ENCODE measurements at places on chromosomes 13 and 19.
A peak's percentile ranks its signal among the peaks of the same experiment; 100 is the strongest.

DNA sequence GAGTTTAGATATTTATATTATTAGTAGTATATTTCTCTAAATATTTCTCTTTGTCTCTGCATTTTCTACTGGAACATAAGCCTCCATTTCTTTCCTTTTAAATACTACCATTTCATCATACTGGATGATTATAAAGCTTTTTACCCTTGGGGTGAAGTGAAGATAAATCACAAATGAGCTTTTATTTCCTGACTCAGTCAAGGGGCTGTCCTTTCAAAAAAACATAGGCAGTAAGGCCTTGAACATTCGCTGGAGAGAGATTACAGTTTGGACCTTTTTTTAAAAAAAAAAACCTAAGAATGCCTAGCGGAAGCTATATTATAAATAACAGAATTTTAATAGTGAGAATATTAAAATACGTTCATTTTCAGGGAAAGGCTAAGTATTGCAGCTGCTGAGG lies 268.8 kb upstream of the PCDH9 start:
- DNase-seq: no peak

GRCh38 chr19:16901491-16902175 lies 12.8 kb downstream of the F2RL3 start:
- no peak for DNase-seq

DNA sequence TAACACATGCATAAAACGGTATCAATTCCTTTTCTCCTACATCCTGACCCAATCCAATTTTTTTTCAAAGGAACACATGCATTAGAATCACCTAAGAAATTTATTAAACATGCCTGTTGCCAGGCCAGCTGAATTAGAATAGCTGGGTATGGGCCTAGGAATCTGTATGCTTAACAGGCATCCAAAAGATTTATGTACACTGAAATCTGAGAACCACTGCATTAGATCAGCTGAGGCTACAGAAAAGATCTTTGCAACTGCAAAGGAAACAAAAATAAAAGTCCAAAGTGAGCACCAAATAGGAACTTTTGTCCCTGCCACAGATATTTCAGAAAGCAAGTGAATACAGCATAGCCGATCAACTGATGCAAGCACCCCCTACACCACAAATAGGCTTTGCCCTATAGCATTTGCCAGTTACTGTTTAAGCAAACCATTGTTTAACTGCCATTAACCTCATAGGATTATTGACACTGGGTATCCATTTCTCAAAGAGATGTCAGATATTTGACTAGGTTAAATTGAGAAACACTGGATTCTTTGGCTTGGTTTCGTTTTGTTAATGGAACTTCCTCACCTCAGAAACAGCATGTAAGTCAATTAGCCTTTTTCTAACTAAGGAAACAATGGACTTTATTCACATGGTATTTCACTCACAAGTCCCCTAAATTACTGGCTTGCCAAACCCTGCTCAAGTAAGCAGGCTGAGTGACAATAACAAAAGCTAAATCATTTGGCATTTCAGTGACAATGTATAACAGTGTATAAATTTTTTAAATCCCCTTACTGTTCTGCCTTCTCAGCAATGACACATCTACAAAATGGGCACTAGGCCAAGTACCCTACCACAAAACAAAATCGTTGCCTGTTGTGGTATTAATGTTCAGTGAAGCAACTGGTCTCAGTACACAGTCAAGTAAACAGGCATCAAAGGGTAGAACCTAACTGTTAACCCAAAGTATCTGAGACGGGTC lies 67.8 kb downstream of the SUCLA2 start:
- DNase-seq: peak; percentile 8

DNA sequence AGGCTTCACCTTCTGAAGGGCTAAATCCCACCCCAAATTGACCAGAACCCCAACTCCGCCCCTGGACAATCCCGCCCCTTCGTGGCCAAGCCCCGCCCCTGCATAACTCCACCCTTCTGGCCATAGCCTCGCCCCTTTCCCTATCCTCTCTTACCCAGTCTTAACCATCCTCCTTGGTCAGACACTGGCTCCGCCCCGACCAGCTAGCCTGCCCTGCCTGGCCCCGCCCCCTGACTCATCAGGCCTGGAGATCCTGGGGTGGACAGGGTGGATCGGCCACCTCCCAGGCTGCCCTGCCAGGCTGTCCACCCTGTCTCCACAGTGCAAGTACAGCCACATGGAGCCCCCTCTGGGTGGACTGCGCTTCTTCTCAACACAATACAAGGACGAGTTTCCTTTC lies 8.0 kb upstream of the ZNF358 start:
- peak; percentile 91 for DNase-seq

DNA sequence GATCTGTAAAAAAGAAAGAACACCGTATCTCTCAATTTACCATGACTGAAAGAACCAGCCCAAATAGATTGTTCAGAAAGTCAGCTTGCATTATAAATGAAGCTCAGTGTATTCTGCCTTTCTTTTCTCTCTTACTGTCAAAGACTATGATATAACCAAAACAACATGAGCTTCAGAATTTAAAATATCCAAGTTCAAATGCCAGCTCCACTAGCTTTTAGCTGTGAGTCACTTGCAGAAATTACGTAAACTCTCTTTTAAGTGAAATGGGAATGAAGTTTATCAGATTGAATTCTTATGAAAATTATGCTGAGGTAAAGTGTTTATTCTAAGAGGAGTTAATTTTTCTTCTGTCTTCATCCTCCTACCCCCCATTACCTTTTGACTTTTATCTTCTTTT lies 20.0 kb upstream of the POSTN start:
- DNase-seq: peak; percentile 72

DNA sequence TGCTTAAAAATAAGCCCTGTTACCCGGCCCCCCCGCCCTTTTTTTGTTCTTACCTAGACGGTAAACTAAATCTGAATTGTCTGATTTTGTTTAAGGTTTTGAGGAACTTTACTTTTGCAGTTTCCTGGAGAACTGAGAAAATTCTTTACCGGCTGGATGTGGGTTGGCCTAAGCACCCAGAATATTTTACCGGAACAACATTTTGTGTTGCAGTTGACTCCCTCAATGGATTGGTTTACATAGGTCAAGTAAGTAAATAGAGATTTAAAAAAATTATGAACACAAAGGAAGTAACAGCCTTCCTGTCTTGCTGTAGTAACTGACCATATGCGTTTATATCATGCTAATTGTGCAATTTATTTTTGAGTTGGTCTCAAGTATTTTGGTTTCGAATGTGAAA lies 785 bp downstream of the NHLRC3 start:
- no peak for DNase-seq

- no peak for DNase-seq
Measured at GRCh38 chr13:80348314-80348713, 7.4 kb upstream of the SPRY2 start.

DNA sequence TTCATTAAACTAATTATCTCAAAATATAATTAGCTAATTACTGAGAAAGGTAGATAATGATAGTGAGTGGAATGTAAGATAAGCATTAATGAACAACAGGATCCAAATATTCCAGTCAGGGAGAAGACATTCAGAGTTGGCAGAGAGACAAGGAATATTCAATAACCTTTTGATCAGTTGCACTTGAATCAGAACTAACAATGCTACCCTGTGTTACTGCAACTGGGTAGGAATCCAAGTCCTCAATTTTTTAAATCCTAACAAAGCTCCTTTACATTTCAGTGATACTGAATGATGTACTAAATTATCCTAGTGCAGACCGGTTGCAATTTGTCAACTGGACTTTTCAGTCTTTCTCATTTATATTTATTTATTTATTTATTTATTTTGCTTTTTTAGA lies 107.1 kb upstream of the MIR17HG start:
- DNase-seq: no peak

DNA sequence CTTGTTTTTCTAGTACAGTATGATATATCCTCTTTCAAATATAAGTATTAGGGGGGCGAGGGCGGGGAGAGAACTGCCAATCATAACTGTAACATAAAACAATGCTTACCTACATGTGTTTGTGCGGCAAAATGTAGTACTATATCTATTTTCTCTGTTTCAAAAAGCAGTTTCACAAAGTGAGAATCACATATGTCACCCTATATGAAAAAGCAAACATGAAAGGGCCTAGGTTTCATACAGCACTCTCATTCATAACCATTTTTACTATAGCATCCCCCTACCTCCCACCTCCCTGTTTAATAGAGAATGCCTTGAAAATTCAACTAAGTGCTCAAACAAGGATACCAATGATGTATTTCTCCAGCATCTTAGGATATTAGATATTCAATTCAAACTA lies 5.2 kb downstream of the TGDS start:
- DNase-seq: no peak

GRCh38 chr19:3392480-3392879 lies 26.1 kb downstream of the NFIC start:
- DNase-seq: no peak

GRCh38 chr19:40592170-40592569 lies 9.0 kb upstream of the LTBP4 start:
- peak; percentile 62 for DNase-seq

DNA sequence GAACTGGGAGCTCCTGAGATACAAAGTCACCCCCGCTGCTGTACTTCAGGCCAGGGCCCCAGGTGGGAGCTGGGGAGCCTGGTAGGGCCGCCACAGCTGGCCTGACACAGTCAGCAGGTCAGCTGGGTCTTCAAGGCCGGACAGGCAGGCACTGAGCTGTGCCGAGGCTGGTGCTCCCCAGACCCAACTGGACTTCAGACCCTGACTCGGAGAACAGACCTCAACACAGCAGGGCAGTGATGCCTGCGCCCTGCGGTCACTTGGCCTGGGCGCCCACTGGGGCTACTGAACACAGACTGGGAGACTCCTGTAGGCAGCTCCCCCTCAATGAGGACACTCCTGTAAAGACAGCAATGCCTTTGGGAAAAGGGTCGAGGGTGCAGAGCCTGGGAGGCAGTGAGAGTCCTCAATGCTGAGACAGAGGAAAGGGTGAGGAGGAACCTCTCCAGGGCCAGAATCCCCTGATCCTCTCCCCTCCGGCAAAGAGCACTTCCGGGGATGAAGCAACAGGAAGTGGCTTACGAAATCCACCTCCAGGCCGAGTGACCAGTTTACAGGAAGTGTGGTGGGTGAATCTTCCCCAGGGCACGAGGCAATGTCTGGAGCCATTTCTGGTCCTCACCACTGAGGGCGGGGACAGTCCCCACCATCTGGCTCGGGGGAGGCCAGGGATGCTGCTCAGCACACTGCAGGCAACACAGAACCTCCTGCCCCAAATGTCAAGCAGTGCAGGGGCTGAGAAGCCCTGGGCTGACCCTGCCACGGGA lies 40.8 kb upstream of the ISYNA1 start:
- DNase-seq: peak; percentile 93

DNA sequence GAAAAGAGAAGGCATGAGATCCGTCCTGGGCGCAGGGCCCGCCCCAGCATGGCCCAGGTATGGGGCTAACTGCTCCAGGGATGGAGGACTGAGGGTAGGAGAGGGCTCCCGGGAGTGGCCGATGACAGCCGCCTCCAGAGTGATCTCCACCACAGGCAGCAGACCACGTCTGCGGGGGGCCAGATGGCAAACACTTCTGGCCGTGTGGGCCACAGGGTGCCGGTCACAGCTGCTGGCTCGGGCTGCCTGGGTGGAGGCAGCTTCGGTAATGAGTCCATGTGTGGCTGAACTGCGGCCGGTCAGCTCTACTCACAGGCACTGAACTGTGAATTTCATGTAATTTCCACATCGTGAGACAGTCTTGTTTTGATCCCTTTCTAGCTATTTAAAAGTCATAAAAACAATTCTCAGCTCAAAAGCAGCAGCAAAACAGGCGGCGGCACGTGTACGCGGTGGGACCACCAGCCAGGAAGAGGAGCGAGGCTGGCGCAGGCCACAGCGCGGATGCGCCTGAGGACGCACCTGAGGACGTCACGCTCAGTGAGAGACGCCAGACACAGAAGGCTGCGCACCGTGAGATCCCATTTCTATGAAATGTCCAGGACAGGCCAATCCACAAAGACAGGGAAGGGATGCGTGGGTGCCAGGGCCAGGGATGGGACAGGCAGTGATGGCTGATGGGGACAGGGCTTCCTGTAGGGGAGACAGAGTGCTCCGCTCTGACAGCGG lies 4.0 kb downstream of the LSM7 start:
- no peak for DNase-seq

DNA sequence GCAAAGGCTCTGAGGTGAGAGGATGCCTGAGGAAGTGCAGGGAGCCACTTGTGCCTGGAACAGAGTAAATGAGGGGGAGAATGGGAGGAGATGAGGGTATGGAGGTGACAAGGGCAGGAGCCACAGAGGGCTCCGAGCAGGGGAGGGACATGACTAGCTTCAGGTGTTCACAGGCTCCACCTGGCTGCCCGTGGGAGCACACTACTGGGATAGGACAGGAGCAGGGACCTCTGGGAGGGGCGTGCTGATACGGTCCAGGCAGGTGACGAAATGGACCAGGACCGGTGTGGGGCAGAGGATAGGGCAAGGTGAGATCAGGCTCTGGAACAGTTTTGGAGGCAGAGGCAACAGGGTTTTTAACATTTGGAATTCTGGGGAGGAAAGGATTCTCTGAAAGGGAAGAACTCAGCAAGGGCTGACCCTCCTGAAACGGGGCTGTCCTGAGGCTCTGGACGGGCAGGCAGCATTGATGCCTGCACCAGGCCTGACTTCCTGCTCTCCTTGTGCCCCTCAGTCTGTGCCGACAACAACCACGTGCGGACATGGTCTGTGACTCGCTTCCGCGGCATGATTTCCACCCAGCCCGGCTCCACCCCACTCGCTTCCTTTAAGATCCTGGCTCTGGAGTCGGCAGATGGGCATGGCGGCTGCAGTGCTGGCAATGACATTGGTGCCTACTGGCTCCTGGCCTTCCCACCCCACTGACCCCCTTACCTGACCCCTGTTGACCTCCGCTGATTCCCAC lies 11.6 kb downstream of the SHKBP1 start:
- DNase-seq: no peak
